ENCODE measurements at places on chromosomes 13 and 19. TPM values are rescaled to one million over a fixed set of nuclear protein-coding genes. Genes with fewer than 3 reads are reported as not detected.

Gene ZNF540
- total RNA-seq: 2.3 TPM

Gene STARD13
- not detected for total RNA-seq

DNA sequence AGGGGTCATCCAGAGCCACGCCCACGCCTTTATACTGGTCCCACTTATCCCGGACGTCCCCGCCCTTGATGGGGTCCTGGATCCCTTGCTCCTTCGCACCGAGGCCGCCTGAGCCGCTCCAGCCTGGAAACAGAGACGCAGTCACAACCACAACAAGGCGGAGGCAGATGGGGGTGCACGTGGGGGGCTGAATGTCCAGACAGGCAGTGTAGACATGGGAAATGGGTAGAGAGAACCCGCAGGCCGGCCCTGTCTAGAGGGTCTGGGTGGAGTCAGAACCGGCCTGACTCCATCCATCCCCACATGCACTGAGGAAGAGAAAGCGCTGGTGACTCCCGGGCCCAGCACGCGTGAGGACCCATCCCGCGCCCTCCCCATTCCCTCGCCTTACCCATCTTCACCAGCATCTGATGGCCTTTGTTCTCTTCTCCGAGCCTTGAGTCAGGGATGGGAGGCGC lies 23.0 kb downstream of the CHERP start:
- DNase-seq: no peak

DNA sequence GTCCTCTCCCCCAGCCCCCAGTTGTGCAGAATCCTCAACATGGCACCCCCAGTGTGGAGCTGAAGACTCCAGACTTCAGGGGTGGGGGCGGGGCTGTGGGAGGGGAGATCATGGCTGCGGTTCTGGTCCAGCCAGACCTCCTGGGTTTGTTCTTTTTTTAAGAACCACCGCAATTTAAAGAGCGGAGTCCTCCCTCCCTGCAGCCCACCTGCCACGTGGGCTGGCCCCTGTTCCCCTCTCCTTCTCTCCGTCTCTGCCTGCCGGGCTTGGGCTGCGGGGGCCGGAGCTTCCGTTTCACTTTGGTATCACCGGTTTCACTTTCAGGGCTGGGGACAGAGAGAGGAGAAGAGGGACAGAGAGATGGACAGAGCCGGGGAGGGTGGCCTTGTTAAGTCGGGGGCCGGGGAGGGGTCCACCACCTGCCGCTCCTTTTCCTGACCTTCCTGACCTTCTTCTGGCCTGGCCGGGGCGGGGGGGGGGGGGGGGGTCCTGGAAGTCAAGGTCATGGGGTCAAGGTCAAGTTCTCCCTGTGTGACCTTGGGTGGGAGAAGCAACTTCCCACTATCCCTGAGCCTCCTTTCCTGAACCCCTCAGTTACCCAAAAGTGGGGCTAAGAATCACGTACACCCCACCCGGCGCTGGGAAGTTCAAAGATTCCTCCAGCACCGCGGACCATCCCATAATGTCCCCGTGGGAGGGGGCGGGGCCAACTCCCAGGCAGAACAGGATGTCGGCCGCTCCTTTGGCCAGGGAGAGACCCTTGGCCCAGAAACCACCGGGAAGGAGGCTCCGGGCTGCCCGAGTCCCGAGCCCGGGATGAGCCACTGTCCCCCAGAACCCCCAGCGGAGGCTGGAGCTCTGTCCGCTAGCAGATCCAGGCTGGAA lies 11.3 kb upstream of the ZBTB7A start:
- DNase-seq: no peak

GRCh38 chr19:45464852-45465441 lies 2.8 kb upstream of the FOSB start:
- no peak for DNase-seq
